Thyroid gland (tissue), 4 donors: ENCODE measurements at places on chromosomes 5 and 9. TPM values are rescaled to one million over a fixed set of nuclear protein-coding genes. Genes with fewer than 3 reads are reported as not detected.

Gene SIT1
- total RNA-seq = 0.78 TPM

Gene DDX4
- total RNA-seq = 0.27 TPM

Gene SLC6A19
- total RNA-seq = not detected

Gene LRRC8A
- 56.3 TPM for total RNA-seq

Gene ARSI
- total RNA-seq = not detected

DNA sequence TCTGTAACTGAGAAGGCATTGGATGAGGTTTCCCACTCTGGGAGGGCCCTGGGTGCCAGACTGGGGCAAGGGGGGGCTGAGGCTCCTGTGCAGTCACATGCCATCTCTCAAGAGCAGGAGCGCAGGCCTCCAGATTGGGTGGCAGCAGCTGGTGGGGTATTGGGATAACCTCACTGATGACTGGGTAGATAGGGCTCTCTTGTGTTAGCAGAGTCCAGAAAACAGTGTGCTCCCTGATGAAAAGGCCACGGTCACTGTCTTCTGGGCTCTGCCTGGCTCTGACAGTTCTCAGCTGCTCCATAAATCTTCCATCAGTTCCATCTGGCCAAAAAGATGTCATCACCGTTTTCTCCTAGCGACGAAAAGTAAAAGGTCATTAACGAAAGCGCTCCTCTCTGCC lies 21.8 kb upstream of the NKX2-5 start:
- DNase-seq = no peak

DNA sequence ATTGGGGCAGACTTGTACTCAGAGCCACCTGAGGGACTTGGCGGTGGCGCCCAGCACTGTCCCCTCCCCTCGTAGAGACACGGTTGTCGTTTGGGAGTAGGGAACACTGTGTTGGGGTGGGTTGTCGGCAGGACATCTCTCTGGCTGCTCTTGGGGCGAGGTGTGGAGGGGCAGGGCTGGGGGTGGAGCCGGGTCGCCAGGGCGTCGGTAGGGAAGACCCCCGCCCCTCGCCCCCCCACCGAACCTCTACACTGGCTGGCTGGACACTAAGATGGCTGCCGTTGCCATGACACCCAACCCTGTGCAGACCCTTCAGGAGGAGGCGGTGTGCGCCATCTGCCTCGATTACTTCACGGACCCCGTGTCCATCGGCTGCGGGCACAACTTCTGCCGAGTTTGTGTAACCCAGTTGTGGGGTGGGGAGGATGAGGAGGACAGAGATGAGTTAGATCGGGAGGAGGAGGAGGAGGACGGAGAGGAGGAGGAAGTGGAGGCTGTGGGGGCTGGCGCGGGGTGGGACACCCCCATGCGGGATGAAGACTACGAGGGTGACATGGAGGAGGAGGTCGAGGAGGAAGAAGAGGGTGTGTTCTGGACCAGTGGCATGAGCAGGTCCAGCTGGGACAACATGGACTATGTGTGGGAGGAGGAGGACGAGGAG lies 778 bp downstream of the TRIM41 start:
- peak; percentile 43 for DNase-seq

- DNase-seq = no peak
These were observed 141.3 kb upstream of the NFIB start for GRCh38 chr9:14455243-14455642.

GRCh38 chr5:22709743-22710142 lies 143.4 kb downstream of the CDH12 start:
- no peak for DNase-seq

GRCh38 chr5:74132485-74132884 lies 506.5 kb downstream of the ARHGEF28 start:
- DNase-seq = no peak

DNA sequence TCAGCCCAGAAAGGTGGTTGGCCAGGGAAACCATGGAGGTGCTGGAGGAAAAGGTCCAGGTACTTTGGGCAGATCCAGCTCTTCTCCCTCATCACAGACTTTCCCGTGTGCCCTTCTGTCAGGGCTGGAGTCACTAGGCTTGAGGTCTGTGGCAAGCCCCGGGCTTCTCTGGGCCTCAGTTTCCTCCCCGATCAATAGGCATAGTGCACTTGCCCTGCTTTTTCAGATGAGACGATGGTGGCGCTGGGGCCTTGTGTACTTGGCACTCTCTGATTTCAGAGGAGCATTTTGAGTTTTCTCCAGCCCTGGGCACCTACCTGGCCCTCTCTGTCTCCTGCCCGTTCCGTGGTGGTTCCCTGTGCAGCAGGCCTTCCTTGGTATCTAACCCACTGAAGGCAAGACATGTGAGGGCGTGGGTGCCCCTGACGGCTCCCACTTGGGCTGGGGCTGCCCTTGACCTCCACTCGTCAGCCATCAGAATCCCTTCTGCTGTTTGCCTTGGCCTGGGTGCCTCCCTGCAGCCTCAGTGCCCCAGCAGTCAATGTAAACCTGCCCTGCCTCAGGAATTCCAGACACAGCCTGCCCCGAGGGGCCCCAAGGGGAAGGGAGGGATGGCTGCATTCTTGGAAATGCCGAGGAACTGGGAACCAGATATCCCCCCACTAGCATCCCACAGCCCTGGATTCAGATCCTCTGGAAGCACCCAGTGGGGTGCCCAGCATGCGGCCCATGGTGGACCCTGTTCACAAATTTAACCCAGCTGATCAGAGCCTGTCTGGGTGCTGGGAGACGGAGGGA lies 66.3 kb upstream of the COL5A1 start:
- DNase-seq = no peak

DNA sequence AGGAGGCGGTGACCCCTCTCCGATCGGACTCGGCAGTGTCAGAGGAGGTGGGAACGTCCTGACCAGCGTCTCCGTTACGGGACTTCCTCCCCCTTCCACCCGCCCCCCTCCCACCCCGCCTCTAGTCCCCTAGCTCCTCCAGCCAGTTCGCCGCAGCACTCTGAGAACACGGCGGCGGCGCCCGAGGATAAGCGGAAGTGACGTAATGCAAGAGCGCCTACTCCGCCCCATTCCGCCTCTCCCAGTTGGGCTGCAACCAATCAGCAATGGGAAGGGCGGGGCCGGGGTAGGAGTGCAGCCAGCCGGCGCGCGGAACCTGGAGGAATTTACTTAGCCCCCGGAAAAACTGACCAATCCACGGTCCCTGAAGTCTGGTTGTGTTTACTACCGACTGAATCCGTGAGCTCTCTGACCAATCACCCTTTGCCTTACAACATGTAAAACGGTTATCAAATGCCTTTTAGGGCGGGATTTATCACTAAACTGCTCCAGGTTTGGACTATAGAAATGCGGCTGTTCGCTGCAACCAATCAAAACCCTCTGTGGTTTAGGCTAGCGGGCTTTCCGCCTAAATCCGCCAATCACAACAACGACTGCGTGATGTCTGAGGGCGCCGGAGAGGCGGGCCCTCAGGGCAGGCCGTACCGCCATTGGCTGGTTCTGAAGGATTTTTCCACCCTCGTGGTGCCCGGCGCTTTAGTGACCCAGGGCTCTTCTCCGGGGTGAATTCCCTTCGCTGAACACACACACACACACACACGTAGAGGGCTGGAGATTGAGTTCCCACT lies at the start of gene ZBTB5:
TSS of gene ZBTB5 (minus strand) at position 202 of the 788 bp plus-strand sequence. CDS start 22,899 bp downstream, outside the sequence.
- peak; percentile 100 for DNase-seq

DNA sequence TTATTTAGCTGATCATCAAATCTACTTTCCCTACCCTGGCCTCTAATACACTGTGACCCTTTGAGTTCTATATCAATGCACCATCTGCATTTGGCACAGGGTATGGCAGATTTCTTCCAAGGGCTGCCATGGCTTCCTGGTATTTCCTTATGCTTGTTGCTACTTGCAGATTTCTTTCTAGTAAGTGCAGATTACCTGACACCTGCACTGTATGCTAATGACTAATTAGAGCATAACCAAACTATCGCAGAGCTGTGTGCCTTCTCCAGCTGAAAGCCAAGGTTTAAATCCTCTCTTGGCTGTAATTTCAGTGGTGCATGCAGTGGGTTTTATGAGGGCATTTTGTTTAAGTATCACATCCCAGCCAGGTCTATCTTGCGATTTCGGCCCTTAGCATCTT lies 293.7 kb downstream of the KIF4B start:
- DNase-seq = no peak
